ENCODE measurements at places on chromosomes 4 and X.

GRCh38 chrX:86322913-86323312, 174.7 kb downstream of the DACH2 start:
- DNase-seq, result no peak

DNA sequence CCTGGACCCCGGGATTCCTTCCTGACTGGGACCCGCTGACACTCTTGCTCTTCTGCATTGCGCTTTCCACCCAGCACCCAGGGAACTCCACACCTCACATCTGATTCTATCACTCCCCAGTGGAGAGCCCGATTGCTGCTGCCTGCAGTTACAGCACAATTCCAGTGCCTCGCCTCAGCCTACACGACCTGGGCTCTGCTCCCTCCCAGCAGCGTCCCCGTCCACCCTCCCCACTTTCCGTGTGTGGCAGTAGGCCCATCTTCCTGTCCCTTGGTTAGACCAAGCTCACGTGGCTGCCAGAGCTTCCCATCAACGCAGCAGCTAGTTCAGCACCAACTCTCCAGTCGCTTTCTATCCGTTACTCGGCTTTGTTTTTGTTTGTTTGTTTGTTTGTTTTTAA, 66.6 kb upstream of the SORBS2 start:
- DNase-seq, result no peak

- no peak for DNase-seq
These were observed 115.4 kb upstream of the ESX1 start for GRCh38 chrX:104370089-104370488.

GRCh38 chr4:7328162-7328912, 106.4 kb downstream of the PSAPL1 start:
- DNase-seq, result no peak

- no peak for DNase-seq
These were observed 68.6 kb downstream of the CAMK2D start for GRCh38 chr4:113692809-113693411.

- no peak for DNase-seq
These were observed 11.0 kb upstream of the EIF4E start for GRCh38 chr4:98939892-98940298.

- no peak for DNase-seq
These were observed 820.4 kb upstream of the EPHA5 start for GRCh38 chr4:66490729-66491128.

DNA sequence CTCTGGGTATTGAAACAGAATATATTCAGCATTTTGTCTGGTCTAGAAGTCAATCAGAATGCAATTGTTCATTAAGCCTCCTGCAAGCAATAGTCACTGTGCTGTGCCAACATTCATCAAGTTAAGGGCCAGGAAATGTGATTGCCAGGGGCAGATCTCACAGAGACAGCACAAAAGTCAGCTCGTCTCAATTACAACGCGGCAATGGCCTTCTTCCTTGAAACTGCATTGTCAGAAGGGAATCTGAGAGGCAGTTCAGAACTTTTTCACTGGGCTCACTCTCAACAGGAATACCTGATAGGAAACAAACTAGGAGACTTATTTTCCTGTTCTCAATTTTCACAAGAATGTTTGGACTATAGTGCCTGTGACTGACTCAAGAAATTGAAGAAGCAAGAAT, 131.1 kb upstream of the NR3C2 start:
- no peak for DNase-seq

DNA sequence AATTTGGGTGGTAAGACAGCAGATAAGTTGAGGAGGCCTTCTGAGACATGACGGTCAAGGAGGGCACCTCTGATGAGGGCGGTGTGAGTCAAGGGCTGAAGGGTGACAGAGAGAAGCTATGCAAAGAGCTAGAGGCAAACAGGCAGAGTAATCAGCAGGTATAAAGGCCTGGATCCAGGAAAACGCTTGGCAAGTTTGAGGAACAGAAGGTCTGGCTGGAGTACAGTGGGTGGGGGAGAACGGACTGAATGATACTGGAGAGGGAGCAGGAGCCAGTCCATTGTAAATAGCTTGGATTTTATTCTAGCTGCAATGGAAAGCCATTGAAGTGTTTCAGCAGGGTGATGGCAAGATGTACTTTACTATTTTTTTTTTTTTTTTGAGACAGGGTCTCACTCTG, 39.3 kb downstream of the RAB33B start:
- DNase-seq, result no peak

- DNase-seq, result no peak
These were observed 305.4 kb upstream of the NDST4 start for GRCh38 chr4:115418635-115419396.

GRCh38 chrX:38601866-38602265, 40.5 kb downstream of the TSPAN7 start:
- no peak for DNase-seq

GRCh38 chrX:64975989-64976672, at the start of gene ZC4H2:
Gene ZC4H2 (minus strand): TSS chrX:64976450. CDS start chrX:64976377, 73 bp downstream.
- DNase-seq, result peak; percentile 10

DNA sequence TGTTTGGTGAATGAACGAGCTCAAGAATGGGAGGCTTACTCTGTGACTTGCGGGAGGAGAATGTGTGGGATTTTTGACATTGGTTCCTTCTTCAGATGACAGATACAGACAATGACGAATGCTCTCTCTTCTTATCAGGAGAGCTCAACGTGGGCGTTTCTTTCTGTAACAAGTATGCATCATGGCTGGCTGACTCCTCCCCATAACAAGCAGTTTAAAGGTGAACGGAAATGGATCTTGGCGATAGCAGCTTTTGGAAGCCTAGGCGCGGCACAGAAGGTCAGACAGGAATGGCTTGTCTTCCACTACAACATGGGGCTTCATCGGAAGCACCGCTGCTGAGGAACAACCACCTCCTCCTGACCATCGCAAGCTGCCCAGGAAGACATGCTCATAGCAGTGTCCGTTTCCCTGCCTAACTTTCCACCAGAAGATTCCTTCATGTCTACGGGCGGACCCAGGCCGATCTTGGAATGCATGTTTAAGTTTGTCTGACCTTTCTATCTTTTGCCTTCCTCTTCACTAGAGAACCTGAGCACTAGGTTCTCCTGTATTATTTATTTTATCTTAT, 18.3 kb upstream of the ACSL1 start:
- no peak for DNase-seq

DNA sequence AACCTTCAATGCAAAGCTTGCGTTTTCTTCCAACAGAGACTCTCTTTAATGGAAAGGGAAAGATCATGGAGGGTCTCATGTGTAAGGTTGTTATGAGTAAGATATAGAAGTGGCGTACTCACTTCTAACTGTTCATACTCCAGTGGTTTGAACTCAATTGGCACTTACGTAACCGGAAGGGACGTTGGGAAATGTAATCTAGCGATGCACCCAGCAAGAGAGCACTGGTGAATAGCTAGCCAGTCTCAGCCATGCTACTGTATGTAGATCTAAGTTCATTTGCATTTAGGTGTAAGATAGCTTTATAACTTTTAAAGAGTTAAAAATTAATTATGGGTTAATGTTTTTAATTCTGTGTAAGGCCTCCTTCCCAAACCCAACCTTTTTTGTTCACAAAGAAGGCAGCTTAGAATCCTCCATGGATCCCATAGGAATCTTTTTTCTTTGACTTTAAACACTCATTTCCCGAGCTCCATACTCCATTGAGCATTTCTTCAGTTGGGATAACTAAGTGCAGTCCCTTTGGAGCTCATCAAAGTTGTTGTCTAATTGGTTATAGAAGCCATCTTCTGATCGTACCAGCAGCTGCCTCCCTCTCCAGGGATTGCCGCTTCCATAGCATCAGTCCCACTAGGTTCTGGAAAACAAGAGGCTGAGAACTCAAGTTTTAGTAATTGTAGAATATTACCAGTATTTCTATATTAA, 191.1 kb downstream of the RAPGEF2 start:
- DNase-seq, result no peak

- no peak for DNase-seq
These were observed 22.0 kb downstream of the DYNLT3 start for GRCh38 chrX:37825215-37825842.

GRCh38 chrX:17062065-17062464, 115.6 kb downstream of the REPS2 start:
- DNase-seq, result no peak

- no peak for DNase-seq
These were observed 9.7 kb upstream of the PDGFC start for GRCh38 chr4:156981262-156981769.

GRCh38 chr4:149441338-149441737, 374.3 kb downstream of the IQCM start:
- DNase-seq, result no peak

DNA sequence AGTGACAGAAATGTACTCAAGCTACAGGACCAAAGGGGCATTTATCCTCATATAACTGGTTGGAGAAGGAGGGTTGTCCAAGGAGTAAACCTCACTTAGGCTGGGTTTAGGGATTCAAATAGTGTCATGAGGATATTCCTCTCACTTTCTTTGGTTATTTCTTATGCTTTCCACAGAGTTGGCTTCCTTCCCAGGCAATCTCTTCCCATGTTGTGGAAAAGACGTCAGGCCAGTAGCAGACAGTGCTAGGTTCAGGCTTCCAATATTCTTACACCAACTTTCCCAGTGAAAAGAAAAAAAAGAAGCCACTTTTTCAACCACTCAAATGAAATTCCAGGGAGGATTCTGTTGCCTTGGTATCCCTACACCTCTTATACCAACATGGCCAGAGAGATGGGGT, 653.0 kb downstream of the C4orf33 start:
- no peak for DNase-seq

GRCh38 chr4:33772582-33772981, 2471.7 kb downstream of the ARAP2 start:
- no peak for DNase-seq

GRCh38 chr4:74613266-74613665, 168.3 kb downstream of the AREG start:
- DNase-seq, result no peak

DNA sequence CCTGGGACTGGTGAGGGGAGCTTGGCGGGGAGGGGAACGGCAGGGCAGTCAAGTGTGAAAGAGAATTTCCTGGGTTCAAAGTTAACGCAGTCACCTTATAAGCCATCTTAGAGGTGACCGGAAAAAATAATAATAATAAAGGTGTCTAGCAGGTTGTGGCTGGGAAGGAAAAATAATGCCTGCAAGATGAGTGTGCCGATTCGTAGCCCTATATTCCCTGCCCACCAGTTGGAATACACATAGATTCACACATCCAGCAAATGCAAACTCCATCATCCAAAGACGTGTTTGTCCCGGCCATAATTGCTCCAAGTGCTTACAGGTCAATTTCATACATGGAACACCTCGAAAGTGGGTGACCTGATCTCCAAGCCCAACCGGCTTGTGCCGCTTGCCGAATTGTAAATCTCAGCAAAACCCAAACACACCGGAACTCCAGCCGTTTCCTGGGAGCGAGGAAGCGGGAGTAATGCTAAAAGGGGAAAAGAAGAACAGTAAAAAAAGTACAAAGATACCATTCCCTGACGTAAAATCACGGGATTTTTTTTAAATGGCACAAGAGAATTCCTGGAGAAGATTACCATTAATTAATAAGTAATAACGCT, 1.3 kb upstream of the FAT1 start:
- DNase-seq, result no peak

DNA sequence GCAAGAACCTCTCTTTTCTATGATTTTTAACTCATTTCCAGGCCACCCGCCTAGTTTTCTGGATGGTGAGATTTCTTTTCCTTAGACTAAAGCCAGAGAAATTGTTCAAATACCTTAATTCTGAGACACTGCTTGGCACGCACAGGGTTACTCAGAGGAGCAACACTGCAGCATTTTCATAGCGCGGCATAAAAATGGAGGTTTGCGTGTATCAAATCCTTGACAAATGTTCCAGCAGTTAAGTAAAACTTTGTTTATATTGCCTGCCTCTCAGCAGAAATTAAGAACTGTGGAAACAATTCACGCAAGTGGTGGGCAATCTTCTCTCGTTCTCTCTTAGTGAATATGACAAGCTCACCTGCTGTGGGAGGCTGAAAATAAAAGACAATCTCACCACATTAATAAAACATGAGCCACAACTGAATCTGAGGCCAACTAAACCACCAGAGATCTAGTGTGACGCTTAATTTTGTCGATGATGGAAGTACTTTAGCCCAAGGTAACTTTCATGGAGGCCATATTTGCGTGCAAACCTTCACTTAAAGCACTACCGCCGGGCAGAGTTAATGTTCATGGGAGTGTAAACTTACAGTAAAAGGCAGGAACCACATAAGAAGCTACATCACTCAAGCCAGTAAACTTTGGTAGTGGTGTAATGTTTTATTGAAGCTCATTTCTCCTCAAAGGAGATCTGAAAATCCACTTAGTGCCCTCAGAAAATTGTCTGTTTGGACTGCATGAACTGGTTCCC, 894.8 kb upstream of the EPHA5 start:
- no peak for DNase-seq

GRCh38 chr4:76657443-76657842, 222.4 kb downstream of the SHROOM3 start:
- DNase-seq, result no peak

DNA sequence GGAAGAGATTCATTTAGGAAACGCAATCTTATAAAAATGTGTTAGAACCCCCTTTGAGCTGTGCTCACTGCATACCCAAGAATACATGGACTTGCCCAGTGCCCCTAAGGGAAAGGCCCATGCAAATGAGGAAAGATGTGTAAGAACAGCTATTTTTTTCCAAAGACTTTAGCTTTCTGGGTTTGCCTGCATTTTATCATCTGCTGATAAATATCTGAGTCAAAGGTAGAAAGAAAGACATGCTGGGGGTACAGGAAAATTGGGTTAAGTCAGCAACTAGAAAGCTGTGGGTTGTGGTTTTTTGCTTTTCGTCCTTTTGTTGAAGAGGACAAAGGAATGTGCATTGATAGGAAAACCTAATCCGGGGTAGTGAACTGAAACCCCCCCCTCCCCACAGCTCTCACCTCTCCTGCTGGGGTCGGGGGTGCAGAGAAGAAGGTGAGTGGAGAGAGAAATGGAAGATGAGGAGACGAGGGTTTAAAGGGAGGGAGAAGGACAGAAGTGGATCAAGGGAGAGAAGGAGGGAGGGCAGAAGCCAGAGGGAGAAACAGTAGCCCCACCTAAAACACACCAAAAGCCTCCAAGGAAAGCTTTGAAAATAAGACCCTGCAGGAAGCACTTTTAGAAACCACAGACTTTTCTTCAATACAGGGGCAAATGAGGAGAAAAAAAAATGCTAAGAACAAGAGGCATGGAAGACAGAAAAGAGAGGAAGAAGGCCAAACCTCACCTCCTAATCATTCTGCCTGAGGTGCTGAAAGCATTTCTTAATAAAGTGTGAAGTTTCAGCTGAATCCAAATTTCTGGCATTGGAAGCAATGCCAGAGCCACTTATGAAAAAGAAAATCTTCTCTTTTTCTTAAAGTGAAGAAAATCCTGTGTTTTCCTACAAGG, 49.3 kb downstream of the KDR start:
- no peak for DNase-seq

GRCh38 chrX:57595381-57595811, 3.6 kb downstream of the ZXDB start:
- no peak for DNase-seq

GRCh38 chr4:166324321-166324720, 451.3 kb downstream of the TLL1 start:
- no peak for DNase-seq

DNA sequence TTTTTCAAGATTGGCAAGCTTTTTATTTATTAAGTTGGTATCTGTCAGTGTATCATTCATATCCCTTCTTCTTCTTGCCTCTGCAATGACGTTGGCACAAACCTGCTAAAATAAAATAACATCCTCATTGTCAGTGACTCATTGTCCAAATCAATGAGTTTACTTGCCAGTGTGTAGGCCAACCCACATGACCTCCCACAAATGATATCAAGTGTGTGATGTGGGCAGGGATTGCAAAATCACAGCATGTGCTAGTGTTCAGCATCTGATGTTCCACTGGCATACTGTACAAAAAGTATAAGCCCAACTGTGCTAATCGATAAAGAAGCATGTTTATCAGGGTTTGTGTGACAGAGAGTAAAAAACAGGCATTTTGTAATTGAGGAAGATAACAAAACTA, 25.5 kb downstream of the GPAT3 start:
- no peak for DNase-seq

- no peak for DNase-seq
These were observed 128.9 kb downstream of the HS3ST1 start for GRCh38 chr4:11299836-11300235.
